ENCODE measurements at places on chromosomes 4 and X.

- DNase-seq: no peak
Measured at GRCh38 chrX:130680164-130681035, 222.6 kb downstream of the ENOX2 start.

DNA sequence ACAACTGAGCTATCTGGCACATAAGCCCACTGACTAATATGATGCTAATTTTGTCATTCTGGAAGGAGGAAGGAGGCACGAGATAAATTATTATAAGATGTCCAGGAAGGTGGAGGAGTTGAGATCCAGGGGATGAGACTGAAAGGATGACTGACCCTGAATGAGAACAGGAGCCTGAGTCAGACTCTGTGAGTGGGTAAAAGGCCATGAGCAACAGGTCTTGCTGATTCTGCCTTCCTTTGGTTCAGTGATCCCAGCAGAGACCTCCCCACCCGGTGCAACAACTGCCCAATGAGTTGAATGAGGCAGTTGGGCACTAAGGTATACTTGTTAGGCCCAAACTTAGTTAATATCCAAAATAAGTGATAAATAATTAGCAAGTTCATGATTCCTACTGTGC, 238.1 kb upstream of the GPC4 start:
- DNase-seq: no peak

- no peak for DNase-seq
Measured at GRCh38 chrX:150926791-150927190, 28.3 kb upstream of the CD99L2 start.

- no peak for DNase-seq
Measured at GRCh38 chr4:168674077-168674747, 177.4 kb downstream of the PALLD start.

- DNase-seq: no peak
Measured at GRCh38 chr4:73259571-73260090, 1.0 kb upstream of the ANKRD17 start.

GRCh38 chr4:38815885-38816782, 11.5 kb upstream of the TLR1 start:
- no peak for DNase-seq

DNA sequence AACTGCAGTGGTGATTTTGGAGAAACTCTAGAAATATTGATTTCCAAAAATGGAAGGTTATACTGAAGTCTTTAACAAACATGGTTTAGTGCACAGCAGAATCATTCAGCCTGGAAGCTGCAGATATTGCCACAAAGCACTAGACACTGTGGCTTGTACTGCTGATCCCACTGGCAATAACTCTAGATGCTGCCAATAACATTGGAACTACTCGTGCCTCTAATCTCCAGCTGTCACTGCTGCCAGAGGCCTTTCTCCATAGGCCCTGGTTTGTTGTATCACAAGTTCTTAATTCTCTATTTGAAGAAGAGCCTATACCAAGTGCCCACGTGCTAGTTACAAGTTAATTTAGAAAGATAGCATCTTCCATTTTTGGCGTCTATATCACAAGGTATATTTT, 19.3 kb downstream of the DMP1 start:
- no peak for DNase-seq

- DNase-seq: no peak
Measured at GRCh38 chr4:48596336-48596735, 106.3 kb downstream of the ZAR1 start.

- DNase-seq: no peak
Measured at GRCh38 chr4:1843852-1844251, 12.1 kb downstream of the LETM1 start.

GRCh38 chr4:82802911-82803310, 4.3 kb upstream of the SCD5 start:
- no peak for DNase-seq

DNA sequence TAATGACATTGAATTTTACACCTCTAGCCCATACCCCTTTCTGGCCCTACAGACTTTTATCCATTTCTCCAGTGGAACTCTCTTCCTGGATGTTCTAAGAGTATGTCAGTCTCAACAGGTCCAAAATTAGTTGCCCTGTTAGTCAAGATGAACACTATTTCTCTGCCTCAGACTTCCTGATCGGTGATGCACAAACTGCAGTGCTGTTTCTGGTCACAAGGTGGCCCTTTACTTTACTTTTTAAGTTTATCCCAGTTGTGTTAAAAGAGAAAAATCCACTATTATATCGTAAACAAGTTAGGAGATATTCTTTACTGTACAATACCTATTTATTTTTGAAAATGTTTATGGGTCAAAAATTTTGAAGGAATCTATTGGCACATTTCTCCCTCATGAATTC, 13.1 kb downstream of the TCEAL7 start:
- DNase-seq: peak; percentile 16

- DNase-seq: no peak
Measured at GRCh38 chr4:181952478-181952877, 290.7 kb upstream of the TENM3 start.

GRCh38 chr4:114558446-114559020, 40.1 kb upstream of the UGT8 start:
- DNase-seq: no peak

DNA sequence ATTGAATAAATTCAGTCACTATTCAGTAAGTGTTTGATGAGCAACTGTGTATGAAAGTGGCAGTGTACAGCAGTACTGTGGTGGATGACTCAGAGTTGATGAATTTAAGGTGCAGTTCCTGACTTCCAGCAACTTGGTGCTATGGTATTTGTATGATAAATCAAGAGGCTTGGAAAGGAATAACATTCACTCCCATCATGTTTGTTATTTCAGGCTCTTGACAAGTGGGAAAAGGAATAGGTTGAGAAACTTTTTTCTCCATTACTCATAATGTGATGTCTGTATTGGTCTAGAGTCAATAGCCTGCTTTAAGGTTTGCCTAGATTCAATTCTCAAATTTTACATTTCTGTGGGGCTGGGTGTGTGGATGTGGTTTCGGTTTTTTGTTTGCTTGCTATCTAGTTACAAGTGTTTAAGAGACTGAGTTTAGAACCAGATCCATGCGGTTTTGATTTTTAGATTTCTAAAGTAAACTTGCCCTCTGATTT, 35.1 kb upstream of the CYP2U1 start:
- no peak for DNase-seq

GRCh38 chr4:38367642-38368174, 296.3 kb upstream of the KLF3 start:
- no peak for DNase-seq

DNA sequence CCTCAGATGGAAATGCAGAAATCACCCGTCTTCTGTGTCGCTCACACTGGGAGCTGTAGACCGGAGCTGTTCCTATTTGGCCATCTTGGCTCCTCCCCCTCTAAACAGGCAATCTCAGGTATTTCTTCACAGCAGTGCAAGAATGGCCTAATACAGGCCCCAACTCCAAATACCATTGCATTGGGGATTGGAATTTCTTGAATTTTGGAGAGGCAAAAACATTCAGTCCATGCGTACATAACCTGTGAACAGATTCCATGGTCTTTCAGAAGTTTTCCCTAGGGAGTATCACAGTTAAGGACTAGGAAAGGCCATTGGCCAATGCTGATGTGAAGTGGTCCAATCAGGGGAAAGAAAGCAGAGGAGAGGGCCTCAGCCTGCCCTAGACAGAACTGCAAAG, 128.2 kb upstream of the NOCT start:
- no peak for DNase-seq

- DNase-seq: no peak
Measured at GRCh38 chr4:139740531-139741041, 75.0 kb downstream of the MGST2 start.

Measured in stimulated activated naive CD8-positive, alpha-beta T cell treated with anti-CD3 and anti-CD28 coated beads, Interleukin-15, amount 100 ng/mL, for 72 hours (primary cell).